ENCODE measurements at places on chromosomes 1 and 21.

GRCh38 chr1:81470275-81470674 lies 330.5 kb upstream of the ADGRL2 start:
- no peak for DNase-seq

- DNase-seq, result no peak
Observed at GRCh38 chr1:151584278-151584677, 27.6 kb upstream of the SNX27 start.

- DNase-seq, result no peak
Observed at GRCh38 chr21:17270229-17270628, 242.6 kb upstream of the CXADR start.

- DNase-seq, result no peak
Observed at GRCh38 chr21:27132266-27132665, 165.4 kb upstream of the ADAMTS5 start.

DNA sequence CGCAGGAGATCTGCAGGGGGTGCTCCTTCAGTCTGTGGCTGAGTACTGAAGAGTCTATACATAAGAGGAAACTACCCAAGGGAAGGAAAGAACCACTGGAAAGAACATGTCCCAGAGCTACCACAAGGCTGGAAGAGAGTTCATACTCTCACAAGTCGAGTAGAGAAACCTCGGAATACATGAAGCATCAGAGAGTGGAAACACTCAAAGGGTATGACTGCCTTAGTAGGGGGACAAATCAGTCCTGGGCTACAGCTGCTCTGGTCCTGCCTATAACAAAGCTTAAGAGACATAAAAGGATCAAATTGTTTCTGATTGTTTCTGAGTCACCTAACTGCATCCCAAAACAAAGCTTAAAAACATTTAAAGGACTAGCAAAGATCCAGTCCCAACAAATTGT lies 27.4 kb downstream of the TMEM50B start:
- no peak for DNase-seq

DNA sequence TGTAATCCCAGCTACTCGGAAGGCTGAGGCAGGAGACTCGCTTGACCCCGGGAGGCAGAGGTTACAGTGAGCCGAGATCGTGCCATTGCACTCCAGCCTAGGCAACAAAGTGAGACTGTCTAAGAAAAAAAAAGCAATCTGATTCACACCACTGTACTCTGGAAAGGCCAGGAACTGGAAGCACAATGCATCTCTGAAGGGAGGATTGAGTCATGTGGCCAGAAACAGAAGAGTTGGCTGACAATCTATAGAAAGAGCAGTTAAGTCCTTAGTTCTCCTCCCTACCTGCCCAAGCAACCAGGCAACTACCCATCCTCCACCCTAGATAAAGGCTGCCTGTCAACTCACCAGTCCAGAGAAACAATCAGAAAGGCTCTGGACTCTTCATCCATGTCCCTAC lies 45.9 kb downstream of the PIK3R3 start:
- DNase-seq, result no peak

GRCh38 chr1:200767321-200767720 lies 28.6 kb downstream of the CAMSAP2 start:
- DNase-seq, result no peak

DNA sequence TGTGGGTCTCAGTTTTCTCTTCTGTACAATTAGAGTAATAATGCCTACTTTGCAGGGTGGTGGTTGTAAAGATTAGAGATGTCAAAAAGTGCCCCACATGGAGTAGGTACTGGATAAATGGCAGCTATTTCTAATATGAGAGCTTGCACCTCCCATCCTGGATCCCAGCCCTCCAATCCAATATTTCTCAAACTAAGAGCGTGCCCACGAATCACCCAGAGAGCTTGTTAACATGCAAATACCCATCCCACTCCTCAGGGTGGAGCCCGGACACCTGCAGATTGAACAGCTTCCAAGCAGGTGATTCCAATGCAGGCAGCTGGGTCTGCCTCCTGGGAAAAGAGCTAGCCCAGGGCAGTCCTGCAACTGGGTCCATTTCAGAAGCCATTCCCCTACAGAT lies 33.0 kb downstream of the LRRN2 start:
- DNase-seq, result no peak

GRCh38 chr1:151760597-151761385 lies 2.5 kb downstream of the MRPL9 start:
- DNase-seq, result no peak

GRCh38 chr1:156571261-156571852 lies 1.0 kb downstream of the IQGAP3 start:
- DNase-seq, result no peak

- no peak for DNase-seq
Observed at GRCh38 chr1:116794804-116795481, 40.7 kb downstream of the CD2 start.

- no peak for DNase-seq
Observed at GRCh38 chr1:230884646-230885045, 16.3 kb upstream of the C1orf198 start.

DNA sequence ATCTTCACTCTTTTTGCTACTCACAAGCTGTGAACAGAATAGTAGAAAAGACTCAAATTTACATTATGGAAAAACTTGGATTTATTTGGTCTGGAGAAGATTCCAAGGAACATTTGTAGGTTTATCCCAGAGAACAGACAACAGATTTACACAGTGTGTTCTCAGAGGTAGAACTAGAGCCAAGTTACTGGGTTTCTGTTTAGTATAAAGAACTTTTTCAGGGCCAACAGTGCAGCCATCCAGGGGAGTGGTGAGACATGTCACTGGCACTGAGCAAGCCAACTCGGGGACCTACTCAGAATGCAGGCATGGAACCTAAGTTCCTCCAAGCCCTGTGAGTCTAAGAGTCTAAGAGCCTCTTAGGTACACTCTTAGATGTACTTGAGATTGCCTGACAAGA lies 142.6 kb downstream of the OMA1 start:
- no peak for DNase-seq

DNA sequence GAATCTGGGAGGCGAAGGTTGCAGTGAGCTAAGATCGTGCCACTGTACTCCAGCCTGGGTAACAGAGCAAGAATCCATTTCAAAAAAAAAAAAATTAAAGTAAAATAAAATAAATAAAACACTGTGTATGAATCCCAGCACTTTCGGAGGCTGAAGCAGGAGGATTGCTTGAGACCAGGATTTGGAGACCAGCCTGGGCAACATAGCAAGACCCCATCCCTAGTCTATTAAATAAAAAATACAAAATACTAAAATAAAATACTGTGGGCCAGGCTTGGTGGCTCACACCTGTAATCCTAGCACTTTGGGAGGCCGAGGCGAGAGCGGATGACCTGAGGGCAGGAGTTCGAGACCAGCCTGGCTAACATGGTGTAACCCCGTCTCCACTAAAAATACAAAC lies 4.2 kb upstream of the BNIPL start:
- DNase-seq, result no peak

GRCh38 chr1:94036730-94037129 lies 84.2 kb downstream of the ABCA4 start:
- no peak for DNase-seq

- no peak for DNase-seq
Observed at GRCh38 chr1:157139052-157139715, 989 bp upstream of the ETV3 start.

DNA sequence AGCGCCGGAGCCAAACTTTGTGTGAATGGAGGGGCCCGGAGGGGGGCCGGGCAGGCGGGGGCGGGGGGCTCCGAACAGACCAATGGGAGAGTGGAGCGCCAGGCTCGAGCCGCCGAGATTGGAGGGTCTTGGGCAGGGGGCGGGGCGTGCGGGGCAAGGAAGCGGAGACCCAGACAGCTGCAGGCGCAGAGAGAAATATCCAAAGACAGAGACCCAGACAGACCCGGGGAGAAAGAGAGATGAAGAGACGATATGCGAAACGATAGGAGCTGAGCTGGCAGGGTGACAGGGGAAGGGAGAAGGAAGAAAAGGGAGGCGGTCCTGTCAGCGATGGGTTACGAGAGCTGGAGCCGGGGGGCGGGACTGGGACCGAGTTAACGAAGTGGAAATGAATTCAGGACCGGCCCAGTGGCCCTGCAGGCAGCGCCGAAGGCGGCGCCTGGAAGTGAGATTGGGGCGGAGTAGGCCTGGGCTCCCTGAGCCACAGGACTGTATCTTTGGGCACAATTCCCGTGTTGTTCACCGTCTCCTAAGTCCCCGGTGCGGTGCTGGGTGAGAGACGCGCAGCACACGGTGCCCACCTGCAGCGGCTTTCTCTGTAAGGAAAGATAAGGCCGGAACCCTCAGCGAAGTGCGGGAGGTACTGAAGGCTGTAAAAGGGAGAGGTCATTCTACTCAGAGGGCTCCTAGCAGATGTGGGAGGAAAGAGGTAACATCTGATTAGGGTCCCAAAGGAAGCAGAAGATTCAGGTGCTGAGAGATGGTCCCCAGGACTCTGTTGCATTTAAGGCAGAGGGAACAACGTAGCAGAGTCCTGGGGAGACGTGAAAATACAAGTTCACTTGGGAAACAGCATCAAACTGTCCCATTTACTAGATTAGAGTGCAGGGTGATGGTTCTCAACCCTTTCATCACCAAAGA lies 543 bp upstream of the KCNJ10 start:
- DNase-seq, result peak; percentile 34

DNA sequence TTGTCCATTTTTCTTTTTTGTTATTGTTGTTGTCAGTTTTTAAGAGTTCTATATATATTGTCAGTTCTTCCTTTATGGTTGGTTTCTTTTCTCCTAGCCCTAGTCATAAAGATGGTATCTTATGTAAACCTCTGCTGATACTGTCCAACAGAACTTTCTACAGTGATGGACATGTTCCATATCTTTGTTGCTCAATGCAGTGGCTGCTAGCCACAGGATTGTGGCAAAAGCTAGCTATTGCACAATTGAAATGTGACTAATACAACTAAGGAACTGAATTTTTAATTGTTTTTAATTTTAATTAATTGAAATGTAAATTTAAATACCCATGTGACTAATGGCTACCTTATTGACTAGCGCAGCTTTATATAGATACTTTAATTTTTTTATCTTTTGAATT lies 411.8 kb upstream of the PTBP2 start:
- no peak for DNase-seq

DNA sequence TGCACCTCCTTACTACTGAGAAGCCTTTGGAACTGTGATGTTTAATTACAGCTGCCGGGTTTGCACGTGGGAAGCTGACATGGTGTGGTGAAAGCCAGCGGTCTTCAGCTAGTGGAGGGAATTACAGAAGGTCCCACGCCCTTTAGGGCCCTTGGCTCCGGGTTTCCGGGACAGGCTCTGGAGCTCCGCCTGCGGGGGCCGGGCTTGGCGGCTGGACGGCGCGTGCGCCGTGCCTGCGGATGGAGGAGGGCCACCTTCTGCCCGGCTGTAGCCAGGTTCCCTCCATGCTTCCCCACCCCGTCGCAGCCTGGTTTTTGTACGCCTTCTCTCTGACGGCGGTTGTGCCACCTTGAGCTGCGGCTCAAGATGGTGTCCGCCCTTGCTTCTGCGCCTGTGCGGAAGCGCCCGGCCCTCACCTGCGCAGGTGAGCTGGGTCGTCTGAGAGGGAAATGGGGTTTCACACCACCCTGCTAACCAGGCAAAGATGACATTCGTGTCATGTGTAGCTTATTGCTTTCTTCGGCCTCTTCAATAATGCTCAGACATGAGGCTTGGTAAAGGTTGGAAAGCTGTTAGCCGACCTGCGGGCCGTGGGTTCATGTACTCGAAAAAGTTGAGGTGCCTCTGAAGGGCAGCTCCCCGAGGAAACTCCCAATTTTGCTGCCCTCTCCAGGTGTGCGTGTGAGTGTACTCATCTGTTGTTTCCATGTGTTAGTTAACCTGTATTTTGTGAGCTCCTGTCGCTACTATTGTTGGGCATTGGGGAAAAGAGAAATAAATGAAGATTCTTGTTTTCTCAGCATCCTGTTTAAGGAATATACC lies 36.6 kb upstream of the OPRD1 start:
- DNase-seq, result no peak

- peak; percentile 96 for DNase-seq
Observed at GRCh38 chr1:39398278-39399021, 93.0 kb upstream of the BMP8A start.

- no peak for DNase-seq
Observed at GRCh38 chr1:245621589-245621988, 466.8 kb downstream of the KIF26B start.

- no peak for DNase-seq
Observed at GRCh38 chr1:204670152-204670927, 15.2 kb downstream of the LRRN2 start.

DNA sequence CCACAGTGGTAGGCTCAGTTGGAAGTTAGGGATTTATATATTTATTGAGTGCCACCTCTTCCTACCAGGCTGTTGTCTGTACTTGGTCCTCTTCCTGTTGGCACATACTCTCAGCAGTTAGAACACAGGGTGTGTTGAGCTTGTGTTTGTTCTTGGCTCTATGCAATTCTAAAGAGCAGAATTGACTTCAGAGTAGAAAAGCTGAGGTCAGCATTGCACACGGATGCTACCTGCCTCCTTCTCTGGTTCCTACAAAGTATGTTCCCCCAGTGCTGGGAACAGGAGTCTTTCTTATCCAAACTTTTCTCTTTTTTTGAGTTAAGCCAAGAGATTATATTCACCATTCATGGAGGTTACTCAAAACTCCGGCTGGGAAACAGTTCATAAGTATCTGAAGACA lies 16.5 kb upstream of the CD53 start:
- no peak for DNase-seq

DNA sequence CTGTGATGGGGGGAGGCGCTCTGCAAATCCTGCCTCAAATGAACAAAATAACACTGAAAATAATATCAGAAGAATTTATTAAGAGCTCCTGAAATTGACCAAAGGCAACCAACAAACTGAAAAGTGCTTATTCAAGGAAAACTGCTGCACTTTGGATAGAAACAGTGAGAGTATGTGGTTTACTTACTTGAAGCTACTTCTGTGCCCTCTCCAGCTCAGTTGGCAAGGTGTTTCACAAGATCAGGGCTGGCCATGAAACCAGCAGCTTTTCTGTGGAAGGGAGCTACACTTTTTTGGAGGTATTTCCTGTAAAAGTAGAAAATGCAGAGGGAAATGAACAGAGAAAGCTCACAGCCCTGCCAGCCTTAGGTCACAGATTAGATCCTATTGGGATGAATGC lies 310.0 kb upstream of the SPAG17 start:
- DNase-seq, result no peak

DNA sequence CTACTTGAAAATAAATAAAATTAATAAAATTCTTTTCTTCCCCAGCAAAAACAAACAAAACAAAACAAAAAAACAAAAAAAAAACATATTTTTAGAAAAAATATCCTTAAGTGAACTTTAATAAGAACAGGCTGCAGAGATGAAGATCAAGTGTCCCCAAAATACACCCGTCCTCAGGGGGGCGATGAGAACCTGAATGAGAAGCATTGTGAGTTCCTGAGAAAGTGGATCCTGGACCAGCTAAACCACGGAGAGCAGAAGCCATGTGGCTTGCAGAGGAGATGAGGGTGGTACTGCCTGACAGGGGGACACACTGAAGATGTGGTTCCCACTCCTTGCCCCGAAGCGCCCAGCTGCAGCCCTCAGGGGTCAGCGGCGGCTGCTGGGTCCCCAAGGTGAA lies 89.3 kb downstream of the ITPKB start:
- DNase-seq, result peak; percentile 35

- no peak for DNase-seq
Observed at GRCh38 chr1:225944951-225945350, 3.9 kb upstream of the LEFTY2 start.

GRCh38 chr1:156421062-156421938 lies 52.3 kb downstream of the RHBG start:
- peak; percentile 76 for DNase-seq
